ENCODE measurements at places on chromosomes 1 and 21. TPM values are rescaled to one million over a fixed set of nuclear protein-coding genes. Genes with fewer than 3 reads are reported as not detected.

The GBP2 gene
- total RNA-seq: 11.1 TPM

The NBPF14 gene
- total RNA-seq: 4.8 TPM

The OR2M3 gene
- total RNA-seq: not detected

The NECAP2 gene
- total RNA-seq: 14.6 TPM

The PAX7 gene
- total RNA-seq: not detected

The HTR6 gene
- total RNA-seq: not detected

The VSIG8 gene
- not detected for total RNA-seq

The INPP5B gene
- 8.7 TPM for total RNA-seq

The SLC16A4 gene
- 3.4 TPM for total RNA-seq

The HES5 gene
- total RNA-seq: 1.6 TPM

The C1orf116 gene
- 0.81 TPM for total RNA-seq

The SV2A gene
- total RNA-seq: 0.32 TPM

The POU2F1 gene
- total RNA-seq: 7.4 TPM

The ADCY10 gene
- total RNA-seq: 0.05 TPM

Data from Right ventricle myocardium superior (tissue), 1 donor.